ENCODE measurements at places on chromosomes 6 and 20.
A peak's percentile ranks its signal among the peaks of the same experiment; 100 is the strongest.

GRCh38 chr20:21289651-21290050 lies 13.5 kb upstream of the XRN2 start:
- DNase-seq = no peak

DNA sequence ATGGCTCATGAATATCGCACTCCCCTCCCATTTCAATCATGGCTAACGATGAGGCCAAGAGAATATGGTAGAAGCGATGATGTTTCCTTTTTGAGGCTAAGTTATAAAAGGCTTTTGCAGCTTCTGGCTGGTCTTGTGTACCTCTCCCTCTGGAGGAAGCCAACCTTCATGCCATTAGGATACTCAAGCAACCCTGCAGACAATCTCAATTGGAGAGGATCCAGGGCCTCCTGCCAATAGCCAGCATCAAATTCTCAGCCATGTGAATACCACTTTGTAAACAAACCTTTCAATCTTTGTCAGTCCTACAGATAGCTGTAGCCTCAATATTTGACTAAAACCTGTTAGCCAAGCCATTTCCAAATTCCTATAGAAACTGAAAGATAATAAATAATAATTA lies 738.4 kb downstream of the KIF16B start:
- no peak for DNase-seq

DNA sequence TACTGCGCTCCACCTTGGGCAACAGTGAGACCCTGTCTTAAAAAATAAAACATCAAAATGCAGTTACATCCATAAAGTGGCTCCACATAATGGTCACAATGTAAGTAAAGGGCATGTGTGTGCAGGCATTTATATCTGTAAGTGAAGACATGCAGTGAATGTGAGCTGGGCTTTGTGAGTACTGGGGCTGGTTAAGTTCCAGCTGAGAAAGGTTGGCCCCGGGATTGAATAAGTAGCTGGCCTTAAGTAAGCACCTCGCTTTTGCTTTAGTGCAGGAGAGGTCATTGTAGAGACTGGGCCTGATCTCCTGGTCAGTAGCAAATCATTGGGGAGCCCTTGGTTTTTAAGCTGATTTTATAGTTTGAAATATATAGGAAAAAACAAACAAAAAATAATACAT lies 8.0 kb downstream of the QKI start:
- DNase-seq = no peak

DNA sequence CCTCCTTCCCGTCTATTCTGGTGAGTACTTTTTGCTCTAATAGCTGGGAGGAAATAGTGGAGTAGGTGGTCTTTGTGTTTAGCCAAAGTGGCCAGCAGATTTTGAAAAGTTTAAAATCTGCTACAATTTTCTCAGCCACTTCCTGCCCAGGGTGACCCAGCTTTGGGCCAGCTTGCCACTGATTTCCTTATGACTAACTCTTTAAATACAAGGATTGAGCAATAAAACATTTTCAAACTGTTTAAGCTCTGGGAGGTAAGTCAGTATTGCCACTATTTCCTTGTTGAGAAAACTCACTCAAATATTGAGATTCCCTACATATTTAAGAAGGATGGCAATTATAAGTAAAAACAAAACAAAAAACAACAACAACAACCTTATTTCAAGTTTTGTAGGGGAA lies 54.5 kb downstream of the TRMT11 start:
- peak; percentile 3 for DNase-seq

GRCh38 chr20:64113796-64114355 lies 6.5 kb upstream of the NPBWR2 start:
- no peak for DNase-seq

- no peak for DNase-seq
These were observed 427 bp upstream of the NFKBIE start for GRCh38 chr6:44265722-44266233.

- no peak for DNase-seq
These were observed 4.8 kb upstream of the EMILIN3 start for GRCh38 chr20:41371371-41371770.

DNA sequence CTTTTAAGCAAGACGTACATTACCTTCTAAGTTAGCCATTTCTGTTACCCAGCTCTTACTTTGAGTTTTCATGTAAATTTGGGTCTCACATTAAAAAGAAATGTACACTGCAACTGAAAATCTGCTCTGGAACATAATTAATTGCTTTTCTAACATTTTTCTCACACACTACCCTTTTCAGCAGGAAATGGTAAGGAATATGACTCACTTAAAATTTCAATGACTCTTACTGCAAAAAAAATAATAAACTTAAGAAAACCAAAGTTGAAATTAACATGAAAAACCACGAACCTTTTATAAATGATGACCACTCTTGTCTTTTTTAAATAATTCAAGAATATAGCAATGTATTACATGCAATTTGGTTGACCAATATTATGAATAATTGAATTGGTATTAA lies 1.3 kb downstream of the CGA start:
- no peak for DNase-seq

DNA sequence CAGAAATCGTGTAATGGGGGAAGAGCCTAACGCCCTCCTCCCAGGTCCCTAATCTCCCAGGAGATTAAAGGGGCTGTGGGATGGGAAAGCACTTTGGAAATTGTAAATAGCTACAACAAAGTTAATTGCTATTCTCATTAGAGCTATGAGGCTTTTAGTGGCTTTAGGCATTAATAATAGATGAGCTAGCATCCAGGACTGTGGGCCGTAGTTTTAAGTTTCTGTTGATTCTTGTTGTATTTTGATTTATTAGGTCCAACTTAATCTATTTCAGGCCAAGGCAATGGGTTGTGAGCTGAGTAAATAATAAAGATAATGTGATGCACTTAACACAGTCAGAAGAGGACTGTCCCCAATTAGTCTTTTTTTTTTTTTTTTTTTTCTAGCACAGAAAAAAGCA lies 67.7 kb downstream of the ANKRD6 start:
- DNase-seq = no peak

DNA sequence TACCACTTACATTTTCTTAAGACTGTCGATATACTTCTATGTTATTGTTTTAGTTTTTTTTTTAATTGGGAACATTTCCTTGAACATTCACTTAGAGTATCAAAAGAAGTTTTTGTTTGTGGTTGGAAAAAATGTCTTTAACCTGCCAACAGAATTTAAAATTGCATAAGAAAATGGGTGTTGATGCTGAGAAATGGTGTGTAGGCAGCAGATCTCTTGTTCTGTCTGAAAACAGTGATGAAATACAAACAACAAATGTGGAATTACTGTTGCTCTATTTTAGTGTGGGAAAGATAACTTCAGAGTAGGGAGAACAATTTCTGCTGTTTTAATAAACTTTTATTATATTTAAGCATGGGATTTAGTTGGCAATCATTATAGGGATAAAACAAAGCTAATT lies 293.5 kb downstream of the CDKAL1 start:
- DNase-seq = no peak

GRCh38 chr6:139146317-139146726 lies 11.4 kb downstream of the HECA start:
- no peak for DNase-seq

DNA sequence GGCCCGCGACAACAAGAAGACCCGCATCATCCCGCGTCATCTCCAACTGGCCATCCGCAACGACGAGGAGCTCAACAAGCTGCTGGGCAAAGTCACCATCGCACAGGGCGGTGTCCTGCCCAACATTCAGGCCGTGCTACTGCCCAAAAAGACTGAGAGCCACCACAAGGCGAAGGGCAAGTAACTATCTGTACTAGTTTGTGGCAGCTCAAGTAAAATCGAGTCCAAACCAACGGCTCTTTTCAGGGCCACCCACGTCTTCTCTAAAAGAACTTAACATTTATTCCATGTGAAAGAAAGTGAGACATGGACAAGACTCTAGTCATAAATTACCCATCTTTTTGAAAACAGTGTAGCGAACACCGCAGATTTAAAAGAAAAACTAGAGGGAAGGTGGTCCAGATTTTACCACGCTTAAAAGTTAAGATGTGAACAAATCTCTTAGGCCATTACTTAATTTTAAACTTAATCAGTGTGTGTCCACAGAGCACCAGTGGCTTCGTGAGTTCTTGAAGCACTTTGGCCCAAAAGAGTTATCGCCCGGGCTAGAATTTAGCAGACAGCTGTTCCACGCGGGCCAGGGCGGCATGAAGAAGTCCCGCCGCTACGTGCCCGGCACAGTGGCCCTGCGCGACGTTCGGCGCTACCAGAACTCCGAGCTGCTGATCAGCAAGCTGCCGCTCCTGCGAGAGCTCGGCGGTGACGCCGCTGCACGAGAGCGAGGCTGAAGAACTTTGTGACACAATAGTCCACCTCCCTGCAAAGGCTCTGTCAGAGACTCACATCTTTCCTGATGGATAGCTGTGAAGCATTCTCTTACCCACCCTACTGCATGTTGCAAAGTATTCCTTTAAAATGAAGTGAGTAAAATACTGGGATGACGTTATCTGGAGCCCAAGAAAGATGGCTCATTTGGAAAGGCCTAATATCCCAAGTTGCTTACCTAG lies 113.9 kb upstream of the PRSS16 start:
- DNase-seq = no peak

- no peak for DNase-seq
These were observed 88.0 kb downstream of the ATP9A start for GRCh38 chr20:51680067-51680749.

GRCh38 chr20:3710011-3710466 lies 2.4 kb downstream of the SIGLEC1 start:
- no peak for DNase-seq

DNA sequence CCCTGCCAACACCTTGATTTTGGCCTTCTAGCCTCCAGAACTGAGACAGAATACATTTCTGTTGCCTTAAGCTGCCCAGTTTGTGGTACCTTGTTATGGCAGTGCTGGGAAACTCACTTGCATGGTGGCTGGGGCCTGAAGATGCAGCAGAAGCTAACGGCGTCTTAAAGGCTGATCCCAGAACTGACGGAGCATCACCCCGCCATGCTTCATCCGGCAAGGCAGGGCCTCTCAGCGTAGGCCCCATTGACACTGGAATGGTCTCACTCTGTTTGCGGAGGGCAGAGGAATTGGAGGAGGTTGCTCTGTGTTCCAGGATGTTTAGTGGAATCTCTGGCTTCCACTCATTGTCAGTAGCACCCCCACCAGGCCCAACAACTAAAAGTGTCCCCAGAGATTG lies 102.1 kb downstream of the JPH2 start:
- DNase-seq = no peak

GRCh38 chr6:143109196-143109595 lies 48.5 kb downstream of the AIG1 start:
- DNase-seq = no peak

DNA sequence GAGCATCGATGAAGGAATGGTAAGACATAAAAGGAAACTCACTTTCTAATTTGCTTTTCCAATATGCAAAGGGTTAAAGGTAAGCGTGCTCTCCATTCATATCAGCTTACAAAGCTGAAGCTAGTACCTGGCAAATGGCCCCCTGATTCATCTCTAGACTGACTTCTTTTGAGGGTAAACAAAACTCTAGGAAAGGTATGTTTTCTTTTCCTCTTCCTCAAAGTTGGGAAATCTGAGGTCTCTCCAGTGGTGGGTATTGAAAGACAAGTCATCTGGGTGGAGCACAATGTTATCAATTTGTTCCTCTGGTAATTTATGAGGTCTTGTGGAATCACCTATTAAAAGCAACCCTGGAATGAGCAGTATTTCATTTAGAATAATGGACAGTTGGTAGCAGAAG lies 7.9 kb upstream of the FBXO30 start:
- no peak for DNase-seq

- no peak for DNase-seq
These were observed 209.5 kb upstream of the RGS17 start for GRCh38 chr6:153340568-153340967.

DNA sequence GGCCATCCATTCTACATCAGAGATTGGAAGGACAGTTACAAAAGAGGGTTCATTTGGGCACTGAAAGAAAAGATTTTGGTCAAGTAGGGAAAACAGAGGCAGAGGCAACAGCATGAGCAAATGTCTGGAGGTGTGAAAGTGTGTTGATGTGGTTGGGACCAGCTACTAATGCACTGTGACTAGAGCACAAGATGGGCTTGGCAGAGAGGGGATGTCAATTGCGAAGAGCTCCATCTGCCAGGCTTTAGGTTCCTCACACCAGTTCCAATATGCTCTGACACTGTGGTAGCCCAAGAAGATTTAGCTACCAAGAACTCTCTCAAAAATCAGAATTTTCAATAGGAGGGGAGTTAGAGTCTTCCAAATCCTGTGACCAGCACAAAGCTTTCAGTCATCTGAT lies 42.1 kb downstream of the TRAF3IP2 start:
- no peak for DNase-seq

DNA sequence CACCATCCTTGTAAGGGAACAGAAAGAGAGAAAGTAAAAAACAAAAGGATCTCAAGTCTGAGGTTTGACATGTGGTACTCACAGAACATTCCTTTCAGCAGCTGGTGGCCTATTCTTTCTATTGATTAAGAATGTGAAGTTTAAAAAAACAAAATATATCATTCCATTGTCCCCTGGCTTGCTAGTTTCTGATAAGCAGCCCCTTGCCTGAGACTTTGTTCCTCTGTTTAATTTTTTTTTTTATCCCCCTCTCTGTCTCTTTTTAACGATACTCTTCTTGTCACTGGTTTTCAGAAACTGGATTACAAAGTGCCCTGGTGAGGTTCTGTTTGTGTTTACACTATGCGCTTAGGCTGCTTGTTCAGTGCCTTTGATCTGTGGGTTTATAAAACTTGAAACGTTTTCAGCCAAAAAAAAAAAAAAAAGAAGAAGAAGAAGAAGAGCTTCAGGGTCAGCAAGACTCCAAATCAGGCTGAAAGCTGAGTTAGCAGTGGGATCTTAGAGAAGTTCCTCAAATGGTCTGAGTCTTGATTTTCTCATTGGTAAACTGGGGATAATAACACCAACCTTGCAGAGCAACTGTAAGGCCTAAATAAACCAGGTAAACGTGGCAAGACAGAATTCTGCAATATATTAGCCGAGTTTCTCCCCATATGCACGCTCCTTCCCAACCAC lies 45.1 kb upstream of the SLC22A23 start:
- DNase-seq = no peak

- no peak for DNase-seq
These were observed 4.0 kb downstream of the MYLIP start for GRCh38 chr6:16132909-16133308.

GRCh38 chr20:48706116-48706656 lies 121.6 kb downstream of the PREX1 start:
- DNase-seq = no peak

DNA sequence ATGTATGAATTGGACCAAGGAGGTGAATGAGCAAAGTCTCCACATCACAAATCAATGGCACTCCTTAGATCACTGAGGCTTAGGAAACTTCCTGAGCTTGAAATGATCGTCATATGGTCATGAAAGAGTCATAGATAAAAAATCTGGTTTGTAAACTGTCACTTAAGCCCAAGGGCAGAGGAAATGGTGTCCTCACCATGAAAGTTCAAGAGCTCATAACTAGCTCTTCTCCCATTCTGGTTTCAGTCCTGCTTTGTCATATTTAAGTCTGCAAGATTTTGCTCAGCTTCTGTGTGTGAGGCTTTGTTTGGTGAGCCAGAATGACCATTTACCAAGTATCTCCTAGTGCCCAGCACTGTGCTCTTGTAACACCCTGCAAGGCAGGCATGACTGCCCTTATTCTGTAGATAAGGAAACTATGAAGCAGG lies 60.5 kb downstream of the GJA10 start:
- no peak for DNase-seq

- no peak for DNase-seq
These were observed 443.7 kb downstream of the GJA1 start for GRCh38 chr6:121879149-121879548.

Data from H54 (cell line).